T-cell (primary cell): ENCODE measurements at places on chromosomes 16 and 17. TPM values are rescaled to one million over a fixed set of nuclear protein-coding genes. Genes with fewer than 3 reads are reported as not detected.
A peak's percentile ranks its signal among the peaks of the same experiment; 100 is the strongest.

DNA sequence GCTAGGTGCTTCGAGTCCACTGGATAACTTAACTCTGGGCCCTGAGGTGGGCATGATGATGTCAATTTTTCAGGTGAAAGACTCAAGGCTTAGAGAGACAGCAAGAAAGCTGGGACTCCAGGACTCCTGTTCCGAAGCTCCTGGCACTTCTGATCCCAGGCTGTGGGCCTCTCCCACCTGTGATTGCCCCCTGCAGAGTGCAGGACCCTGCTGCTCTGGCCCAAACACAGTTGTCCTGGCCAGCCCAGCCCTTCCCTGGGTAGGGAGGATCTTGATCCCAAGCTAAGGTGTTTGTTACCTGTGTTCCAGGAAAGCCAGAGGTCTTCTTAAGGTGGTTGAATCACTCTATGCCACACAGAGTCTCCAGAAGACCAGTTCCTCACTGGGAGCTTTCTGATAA, 3.1 kb downstream of the CHST5 start:
- H3K36me3 ChIP-seq: no peaks in the 10 kb centered on the region
- no peak overlapping the region for H3K4me3 ChIP-seq
- no peaks in the 10 kb centered on the region for H3K4me1 ChIP-seq
- DNase-seq: no peak
- H3K27ac ChIP-seq: no peak overlapping the region

GRCh38 chr17:6241996-6242395, 171.8 kb downstream of the WSCD1 start:
- H3K27ac ChIP-seq: no peak overlapping the region
- H3K27me3 ChIP-seq: no peaks in the 10 kb centered on the region
- DNase-seq: no peak
- no peaks in the 10 kb centered on the region for H3K4me1 ChIP-seq

DNA sequence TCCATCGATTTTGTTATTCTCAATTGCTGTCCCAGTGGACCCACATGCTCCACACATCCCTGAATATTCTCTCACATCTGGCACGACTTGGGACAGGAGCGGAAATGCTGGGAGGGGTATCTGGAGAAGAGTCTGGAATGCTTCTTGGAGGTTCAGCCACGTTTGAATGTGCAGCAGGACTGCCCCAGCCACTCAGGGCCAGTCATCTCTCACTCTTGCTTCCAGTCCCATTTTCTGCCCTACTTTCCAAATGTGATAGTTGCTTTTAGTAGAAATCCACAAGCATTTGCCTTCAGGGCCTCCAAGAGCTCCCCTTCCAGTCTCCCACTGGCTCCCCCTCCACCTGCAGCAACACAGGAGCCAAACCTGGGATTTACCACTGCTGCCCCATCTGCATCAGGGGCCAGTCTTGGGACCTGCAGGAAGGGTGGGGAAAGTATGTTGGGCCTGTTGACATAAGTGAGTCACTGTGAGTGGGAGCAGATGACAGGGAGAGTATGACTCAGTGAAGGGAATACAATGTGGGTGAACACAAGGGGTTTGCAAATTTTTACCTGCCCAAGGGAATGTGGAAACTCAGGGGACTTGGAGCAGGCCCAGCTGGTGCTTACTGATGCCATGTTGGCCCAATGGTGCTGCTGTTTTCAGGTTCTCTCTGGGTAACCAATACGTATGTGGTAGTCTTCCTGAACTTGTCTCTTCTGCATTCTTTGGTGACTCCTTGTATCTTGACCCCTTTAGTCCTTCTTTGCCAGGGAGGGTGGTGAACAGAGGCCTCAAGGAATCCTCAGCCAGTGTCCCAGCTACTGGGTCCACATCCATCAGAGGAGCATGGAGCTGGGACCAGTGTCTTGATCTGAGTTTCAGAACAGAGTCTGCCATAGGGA, 78.8 kb upstream of the CRHR1 start:
- H3K4me3 ChIP-seq: no peak overlapping the region
- no peak for DNase-seq
- H3K4me1 ChIP-seq: no peaks in the 10 kb centered on the region
- H3K27me3 ChIP-seq: no peaks in the 10 kb centered on the region
- H3K27ac ChIP-seq: no peak overlapping the region
- no peaks in the 10 kb centered on the region for H3K36me3 ChIP-seq

DNA sequence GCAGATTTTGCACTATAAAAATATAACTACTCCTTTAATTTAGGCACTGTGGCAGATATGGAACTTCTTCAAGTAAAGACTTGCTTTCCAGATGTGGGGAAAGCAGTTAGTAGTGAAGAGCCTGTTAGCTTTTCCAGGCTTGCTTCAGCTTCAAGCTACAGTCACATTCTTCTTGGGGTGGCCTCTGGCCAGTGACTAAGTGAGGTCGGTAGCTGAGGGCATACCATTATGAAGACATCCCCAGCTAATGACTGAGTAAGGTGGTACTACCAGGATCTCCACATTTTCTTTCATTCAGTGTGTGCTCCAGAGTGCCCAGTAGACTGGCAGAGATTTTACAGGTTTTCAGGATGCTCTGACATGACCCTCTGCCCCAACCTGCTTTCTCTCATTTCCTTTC, 167.1 kb upstream of the KIF2B start:
- no peak overlapping the region for H3K4me3 ChIP-seq
- H3K36me3 ChIP-seq: no peaks in the 10 kb centered on the region
- H3K27ac ChIP-seq: no peak overlapping the region
- H3K27me3 ChIP-seq: no peaks in the 10 kb centered on the region
- DNase-seq: no peak

- no peak overlapping the region for H3K27ac ChIP-seq
- H3K36me3 ChIP-seq: no peaks in the 10 kb centered on the region
- H3K4me3 ChIP-seq: no peak overlapping the region
- no peaks in the 10 kb centered on the region for H3K4me1 ChIP-seq
Observed at GRCh38 chr16:64061621-64062020, 1060.2 kb downstream of the CDH11 start.

DNA sequence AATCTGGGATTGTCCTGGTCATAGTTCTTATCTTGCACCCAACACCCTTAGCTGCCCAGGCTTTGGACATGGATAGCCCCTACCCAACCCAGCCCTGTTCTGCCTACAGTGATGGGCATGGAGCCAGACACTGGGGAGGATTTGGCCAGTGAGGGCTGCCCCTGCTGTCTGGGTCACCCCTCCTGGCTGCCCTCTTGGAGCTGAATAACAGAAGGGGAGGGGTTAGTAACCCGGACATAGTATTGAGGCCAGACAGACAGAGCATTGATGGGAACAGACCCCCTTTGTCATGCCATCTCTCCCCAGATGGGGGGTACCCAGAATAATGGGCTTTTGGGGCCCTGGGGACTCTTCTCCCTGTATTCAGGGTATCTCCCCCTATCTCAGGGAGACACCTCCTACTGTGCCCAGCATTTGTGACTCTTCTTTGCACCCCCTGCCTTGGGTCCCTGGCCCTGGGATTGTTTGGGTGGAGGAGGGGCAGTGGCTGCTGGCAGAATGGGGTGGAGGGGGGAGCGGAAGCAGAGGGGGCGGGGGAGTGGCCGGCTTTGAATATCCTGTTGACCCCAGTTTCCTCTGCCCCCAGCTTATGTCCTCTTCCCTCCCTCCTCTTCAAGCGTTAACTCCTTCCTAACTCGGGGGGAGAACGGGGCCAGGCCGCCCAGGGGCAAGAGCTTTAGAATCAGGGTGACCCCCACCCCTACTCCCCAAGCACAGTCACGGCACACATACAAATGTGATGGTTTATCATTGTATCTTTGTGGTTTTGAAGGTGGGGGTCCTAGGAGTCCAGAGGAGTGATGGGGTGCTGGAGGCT, 17.0 kb downstream of the GJD3 start:
- H3K27me3 ChIP-seq: no peaks in the 10 kb centered on the region
- H3K4me3 ChIP-seq: no peak overlapping the region
- H3K36me3 ChIP-seq: peaks cover 21% of the 10 kb centered on the region
- DNase-seq: no peak
- H3K4me1 ChIP-seq: peaks cover 76% of the 10 kb centered on the region

DNA sequence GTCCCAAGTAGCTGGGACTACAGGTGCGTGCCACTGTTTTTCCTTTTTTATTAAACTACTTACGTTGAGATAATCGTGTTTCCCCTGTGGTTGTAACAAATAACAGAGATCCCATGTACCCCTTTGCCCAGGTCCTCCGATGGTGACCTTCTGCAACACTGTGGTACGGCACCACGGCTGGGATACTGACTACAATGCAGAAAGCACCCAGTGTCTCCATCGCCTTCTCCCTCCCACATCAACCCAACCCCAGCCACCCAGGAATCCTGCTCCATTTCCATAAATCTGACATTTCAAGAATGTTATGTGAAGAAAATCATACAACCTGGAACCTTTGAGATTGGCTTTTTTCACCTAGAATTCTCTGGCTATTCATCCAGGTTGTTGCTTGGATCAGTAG, 22.1 kb downstream of the MPRIP start:
- no peaks in the 10 kb centered on the region for H3K27me3 ChIP-seq
- no peak overlapping the region for H3K27ac ChIP-seq
- DNase-seq: no peak

- no peaks in the 10 kb centered on the region for H3K36me3 ChIP-seq
- no peak for DNase-seq
- H3K4me1 ChIP-seq: no peaks in the 10 kb centered on the region
- H3K27ac ChIP-seq: no peak overlapping the region
- H3K4me3 ChIP-seq: no peak overlapping the region
Observed at GRCh38 chr17:72946696-72947095, 145.8 kb downstream of the SLC39A11 start.

- no peaks in the 10 kb centered on the region for H3K27me3 ChIP-seq
- no peak for DNase-seq
- no peaks in the 10 kb centered on the region for H3K36me3 ChIP-seq
- H3K4me1 ChIP-seq: peaks cover 48% of the 10 kb centered on the region
- no peak overlapping the region for H3K27ac ChIP-seq
- no peak overlapping the region for H3K4me3 ChIP-seq
Observed at GRCh38 chr16:50588276-50588675, 40.1 kb downstream of the NKD1 start.

DNA sequence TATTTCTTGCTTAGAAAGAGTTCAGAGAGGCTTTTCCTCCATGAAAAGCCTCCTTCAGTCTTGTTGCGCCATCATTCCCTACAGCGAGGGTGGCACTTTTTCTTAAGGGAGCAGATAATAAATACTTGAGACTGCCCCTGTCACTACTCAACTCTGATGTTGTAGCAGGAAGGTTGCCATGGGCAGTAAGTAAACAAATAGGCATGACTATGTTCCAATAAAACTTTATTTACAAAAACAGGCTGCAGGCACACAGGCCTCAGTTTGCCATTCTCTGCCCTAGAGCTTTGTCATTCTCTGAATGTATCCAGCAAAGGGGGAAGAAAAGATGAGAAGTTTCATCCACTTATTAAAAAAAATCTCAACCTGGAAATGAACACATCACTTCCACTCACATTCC, 60.4 kb downstream of the MYOCD start:
- H3K27ac ChIP-seq: no peak overlapping the region
- no peaks in the 10 kb centered on the region for H3K36me3 ChIP-seq
- H3K4me1 ChIP-seq: no peaks in the 10 kb centered on the region
- no peaks in the 10 kb centered on the region for H3K27me3 ChIP-seq
- DNase-seq: no peak

DNA sequence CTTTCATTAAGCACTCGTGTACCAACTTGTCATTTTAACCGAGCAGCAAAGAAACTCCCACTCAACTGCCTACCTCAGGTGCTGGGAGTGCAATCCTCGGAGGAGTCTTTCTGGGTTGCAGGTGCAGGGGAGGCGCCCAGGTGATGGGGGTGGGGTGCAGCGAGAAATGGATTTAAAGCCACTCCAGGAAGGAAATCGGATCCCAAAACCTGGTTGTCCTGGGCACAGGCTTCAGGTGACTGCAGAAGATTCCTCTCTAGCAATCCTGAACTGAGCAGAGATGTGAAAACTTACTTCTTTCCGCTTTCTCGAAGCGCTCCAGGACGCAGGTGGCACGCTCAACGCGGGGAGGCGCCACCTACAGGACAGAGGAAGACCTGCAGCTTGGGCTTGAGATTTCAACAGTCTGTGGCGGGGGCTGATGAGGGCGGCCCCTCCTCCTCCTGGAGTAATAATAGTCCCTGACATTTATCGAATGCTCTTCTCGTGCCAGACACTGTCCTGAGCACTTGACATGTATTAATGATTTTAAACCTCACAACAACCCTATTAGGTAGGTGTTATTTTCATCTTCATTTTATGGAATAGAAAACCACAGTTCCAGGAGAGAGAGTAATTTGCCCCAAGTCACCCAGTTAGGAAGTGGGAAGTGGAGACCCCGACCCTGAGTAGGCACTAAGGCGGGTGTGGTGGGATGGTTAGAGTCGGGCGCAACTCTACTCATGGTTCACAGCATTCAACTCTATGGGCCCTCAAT, 27.2 kb upstream of the SKAP1 start:
- H3K36me3 ChIP-seq: no peaks in the 10 kb centered on the region
- H3K27me3 ChIP-seq: no peaks in the 10 kb centered on the region
- H3K4me3 ChIP-seq: peak overlapping the region; percentile 7
- no peak overlapping the region for H3K27ac ChIP-seq

DNA sequence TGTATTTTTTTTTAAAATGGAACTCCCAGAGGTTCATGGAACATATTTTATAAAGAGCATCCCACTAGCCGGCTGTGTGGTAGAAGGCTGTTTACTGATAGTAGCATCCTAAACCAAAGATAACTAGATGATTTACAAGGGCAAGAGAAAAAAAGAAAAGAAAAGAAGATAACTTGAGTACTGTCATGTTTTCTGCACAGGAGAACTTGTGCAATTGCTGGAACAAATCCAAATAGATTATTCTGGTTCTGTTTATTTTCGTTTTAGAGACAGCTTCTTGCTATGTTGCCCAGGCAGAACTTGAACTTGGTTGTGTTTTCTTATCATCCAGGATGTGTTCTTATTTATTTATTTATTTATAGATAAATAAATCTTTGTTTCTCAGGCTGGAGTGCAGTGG, 20.9 kb upstream of the PPM1D start:
- DNase-seq: no peak
- H3K4me3 ChIP-seq: no peak overlapping the region
- H3K27ac ChIP-seq: no peak overlapping the region
- no peaks in the 10 kb centered on the region for H3K4me1 ChIP-seq
- H3K27me3 ChIP-seq: no peaks in the 10 kb centered on the region

DNA sequence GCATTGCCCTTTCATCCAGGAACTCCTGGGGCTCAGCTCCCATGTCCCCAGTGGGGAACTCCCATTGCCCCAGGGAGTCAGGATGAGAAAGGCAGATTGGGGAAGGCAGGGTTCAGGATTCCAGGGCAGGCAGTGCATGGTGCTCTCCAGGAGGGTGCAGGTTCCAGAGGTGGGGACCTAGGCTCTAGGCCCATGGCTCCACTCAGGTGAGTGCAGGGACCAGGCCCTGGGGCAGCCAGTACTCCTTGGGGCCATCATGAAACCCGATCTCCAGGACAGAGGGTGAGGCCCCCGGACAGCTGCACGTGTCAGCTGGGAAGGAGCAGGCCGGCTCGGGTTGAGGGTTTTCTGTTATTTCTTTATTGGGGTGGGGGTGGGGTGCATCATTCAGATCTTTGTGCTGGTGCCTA, 1.3 kb upstream of the MTSS2 start:
- peaks cover 20% of the 10 kb centered on the region for H3K4me1 ChIP-seq
- no peak for DNase-seq
- H3K36me3 ChIP-seq: no peaks in the 10 kb centered on the region
- H3K4me3 ChIP-seq: no peak overlapping the region
- H3K27ac ChIP-seq: no peak overlapping the region

- H3K4me3 ChIP-seq: no peak overlapping the region
- H3K27me3 ChIP-seq: no peaks in the 10 kb centered on the region
- H3K36me3 ChIP-seq: peaks cover 2% of the 10 kb centered on the region
- DNase-seq: no peak
- peaks cover 67% of the 10 kb centered on the region for H3K4me1 ChIP-seq
- peak overlapping the region; percentile 56 for H3K27ac ChIP-seq
Observed at GRCh38 chr16:4500272-4500671, 24.1 kb downstream of the HMOX2 start.

CTRB2 gene
- 18.7 TPM for total RNA-seq

CNTNAP4 gene
- not detected for total RNA-seq

RAB37 gene
- total RNA-seq: 51.4 TPM
